Activated CD4-positive, CD25-positive, alpha-beta regulatory T cell treated with anti-CD3 and anti-CD28 coated beads, Interleukin-2, amount 50 U/mL, for 24 hours (primary cell): ENCODE measurements at places on chromosomes 6 and 20.
A peak's percentile ranks its signal among the peaks of the same experiment; 100 is the strongest.

GRCh38 chr20:24389686-24390085 is 79.7 kb upstream of the SYNDIG1 start:
- ATAC-seq = peak; percentile 38

DNA sequence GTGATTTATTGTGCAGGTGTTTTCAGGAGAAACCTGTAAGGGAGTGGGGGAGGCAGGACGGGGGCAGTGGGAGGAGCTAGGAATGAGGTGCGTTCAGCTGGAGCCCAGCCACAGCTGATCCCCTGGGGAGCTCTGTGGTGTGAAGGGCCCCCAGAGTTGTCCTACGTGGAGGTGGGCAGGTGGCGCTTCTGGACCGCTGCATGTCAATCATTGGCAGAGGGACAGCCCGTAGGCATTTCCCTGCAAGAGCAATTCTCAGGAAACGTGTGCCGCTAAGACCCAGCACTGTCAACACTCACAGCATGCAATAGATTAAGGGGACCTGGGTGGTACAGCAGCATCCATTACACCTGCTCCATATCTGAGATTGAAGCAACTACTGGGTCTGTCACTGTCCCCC is 88.0 kb downstream of the PRND start:
- no peak for ATAC-seq

GRCh38 chr6:23055523-23055922 is 486.2 kb downstream of the HDGFL1 start:
- ATAC-seq = no peak

DNA sequence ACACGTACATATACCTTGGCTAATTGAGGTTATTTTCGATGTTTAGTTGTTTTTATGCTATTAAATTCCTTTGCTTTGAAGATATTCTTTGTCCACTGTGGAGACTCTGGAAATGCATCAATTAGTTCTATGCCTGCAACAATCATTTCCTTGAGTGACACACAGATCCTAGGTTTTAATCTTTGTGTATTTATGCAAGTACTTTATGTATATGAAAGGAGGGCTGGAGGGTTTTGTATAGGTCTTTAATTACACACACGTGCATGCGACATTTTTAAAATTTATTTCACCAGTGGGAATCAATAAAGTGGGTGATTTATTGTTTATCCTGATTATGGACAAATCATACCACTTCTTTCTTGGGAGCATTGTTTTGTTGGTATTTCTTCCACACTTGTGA is 57.3 kb downstream of the ZFAND3 start:
- no peak for ATAC-seq

DNA sequence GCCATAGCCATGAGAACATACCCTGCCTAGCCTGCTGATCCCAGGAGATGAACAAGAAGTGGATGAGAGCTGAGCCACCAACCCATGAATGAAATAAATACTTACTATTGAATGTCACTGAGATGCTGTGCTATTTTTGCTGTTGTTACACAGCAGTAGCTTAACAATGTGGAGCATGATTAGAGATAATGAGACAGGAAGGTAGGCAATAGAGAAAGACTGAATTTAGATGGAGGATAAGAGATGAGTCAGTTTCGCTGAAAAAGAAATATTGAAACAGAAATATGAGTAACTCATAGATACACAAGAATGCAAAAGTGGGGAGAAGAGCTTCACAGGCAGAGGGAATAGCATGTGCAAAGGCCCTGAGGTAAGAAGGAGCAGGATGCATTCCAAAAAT is 94.9 kb upstream of the TOP1 start:
- peak; percentile 24 for ATAC-seq

- ATAC-seq = no peak
Measured at GRCh38 chr20:24668384-24668702, 198.9 kb downstream of the SYNDIG1 start.

- ATAC-seq = no peak
Measured at GRCh38 chr6:162409741-162410691, 317.6 kb downstream of the PRKN start.

- ATAC-seq = no peak
Measured at GRCh38 chr6:90494067-90494780, 92.6 kb downstream of the MAP3K7 start.

DNA sequence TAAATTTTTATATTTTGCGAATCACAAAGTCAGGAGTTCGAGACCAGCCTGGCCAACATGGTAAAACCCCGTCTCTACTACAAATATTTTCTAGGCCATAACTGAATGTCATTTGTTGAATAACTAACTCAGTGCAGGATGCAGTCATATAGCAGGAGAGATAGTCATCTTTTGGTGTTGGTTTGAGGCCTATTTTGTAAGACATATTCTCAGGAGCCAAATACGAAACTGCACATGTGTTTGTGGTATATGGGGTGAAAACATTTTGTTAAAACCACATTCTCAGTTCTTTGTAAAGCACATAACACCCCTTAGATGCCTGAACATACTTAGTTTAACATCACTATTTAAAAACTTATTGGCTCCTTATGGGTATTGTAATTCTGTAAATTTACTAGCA is 4.7 kb upstream of the ENPP5 start:
- peak; percentile 43 for ATAC-seq

GRCh38 chr6:29743568-29743967 is 20.3 kb downstream of the HLA-F start:
- ATAC-seq = no peak

DNA sequence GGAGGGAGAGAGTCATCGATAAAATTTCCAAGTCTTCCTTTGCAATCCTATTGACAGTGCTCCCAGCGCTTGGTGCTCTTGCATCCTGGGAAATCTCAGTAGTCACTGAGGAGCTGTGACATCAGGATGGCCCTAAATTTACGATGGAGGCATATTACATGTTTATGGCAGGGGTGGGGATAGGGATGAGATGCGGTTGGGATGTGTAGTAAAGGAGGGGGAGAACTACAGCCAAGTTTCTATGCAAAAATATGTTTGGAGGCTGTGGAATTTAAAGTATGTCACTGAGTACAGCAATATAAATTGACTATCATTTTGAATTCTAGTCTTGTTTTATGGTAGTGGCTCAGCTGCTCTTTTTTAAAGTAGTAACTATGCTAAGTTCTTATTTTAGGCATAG is 544.9 kb downstream of the PKHD1 start:
- no peak for ATAC-seq

- ATAC-seq = peak; percentile 39
Measured at GRCh38 chr6:57221191-57221935, 744 bp downstream of the RAB23 start.

- no peak for ATAC-seq
Measured at GRCh38 chr6:106180208-106180607, 94.1 kb downstream of the PRDM1 start.

DNA sequence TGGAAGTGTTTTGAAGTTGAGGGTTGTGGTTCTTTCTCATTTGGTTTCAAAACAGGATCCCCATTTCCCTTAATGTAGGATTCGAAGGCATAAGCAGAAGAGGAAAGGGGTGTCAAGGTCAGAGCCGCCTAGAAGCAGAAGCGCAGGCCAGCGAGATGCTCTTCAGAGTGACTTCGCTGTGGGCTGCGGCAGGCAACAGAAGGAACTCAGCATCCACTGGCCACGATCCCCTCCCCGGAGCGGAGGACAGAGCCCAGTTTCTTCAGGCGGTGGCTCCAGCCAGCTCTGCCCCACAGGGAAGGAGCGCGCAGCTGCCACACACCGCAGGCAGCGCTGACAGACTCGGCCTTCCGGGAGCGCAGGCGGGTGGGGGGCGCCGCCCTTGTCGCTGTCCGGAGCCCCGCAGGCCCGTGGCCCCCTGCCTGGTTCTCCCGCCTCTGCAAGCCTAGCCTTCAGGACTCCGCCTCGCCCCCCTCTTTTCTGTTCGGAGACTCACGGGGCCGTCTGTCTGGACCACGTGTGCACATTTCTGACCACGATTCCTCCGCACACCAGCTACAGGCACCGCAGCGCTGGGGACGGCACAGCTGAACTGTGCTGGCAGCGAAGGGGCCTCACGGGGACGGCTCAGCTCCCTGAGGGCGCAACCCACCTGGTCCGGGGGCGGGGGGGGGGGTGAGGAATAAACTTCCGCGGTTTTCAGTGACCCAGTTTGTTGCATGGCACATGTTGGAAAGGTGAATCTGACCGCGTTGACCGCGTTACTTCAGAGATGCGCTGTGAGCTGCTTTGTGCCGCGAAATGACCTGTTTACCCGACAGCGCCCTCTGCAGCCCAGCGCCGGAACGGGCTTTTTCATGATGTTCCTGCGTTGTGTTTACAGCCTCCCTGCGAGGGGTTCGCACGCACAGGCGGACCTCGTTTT is 26.1 kb downstream of the TTLL2 start:
- ATAC-seq = peak; percentile 73

- ATAC-seq = no peak
Measured at GRCh38 chr6:44110005-44110676, 17.1 kb downstream of the MRPL14 start.

GRCh38 chr6:36033935-36034334 is 6.3 kb downstream of the MAPK14 start:
- ATAC-seq = peak; percentile 80

DNA sequence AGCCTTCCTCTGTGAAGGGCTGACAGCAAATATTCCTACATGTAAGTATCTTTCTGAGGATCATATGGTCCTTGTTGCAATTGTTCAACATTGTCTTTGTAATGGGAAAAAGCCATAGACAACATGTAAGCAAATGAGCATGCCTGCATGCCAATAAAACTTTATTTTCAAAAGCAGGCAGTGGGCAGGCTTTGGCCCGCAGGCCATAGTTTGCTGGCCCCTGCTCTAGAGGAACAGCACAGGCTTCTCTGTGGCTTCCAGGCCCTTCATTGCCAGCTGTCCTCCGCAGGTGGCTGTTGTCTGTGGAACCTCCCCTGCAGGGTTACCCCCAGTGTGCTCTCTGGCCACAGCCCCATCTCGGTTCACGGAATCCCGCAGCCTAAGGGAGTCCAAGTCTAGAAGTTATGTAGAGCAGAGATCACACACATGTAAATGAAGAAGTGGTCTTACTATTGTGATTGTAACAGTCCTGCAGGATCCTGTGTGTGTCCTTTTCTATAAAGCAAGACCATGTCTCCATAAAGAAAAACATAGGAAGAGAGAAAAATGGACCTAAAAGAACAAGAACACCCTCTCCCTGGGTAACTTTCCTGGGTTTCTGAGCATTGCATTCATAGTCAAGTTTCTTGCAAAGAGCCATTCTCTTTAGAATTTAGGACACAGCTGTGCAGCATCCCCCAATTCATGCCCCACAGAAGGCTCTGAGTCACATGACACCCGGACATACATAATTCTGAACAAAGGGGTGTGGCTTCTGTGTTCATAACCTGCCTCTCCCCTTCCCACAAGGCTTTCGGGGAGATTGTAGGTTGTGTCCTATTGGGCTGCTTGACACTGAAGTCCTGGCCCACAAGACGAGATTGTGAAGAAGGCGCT is 10.0 kb downstream of the UNC93A start:
- ATAC-seq = no peak

- no peak for ATAC-seq
Measured at GRCh38 chr20:51060301-51060700, 37.4 kb upstream of the KCNG1 start.

DNA sequence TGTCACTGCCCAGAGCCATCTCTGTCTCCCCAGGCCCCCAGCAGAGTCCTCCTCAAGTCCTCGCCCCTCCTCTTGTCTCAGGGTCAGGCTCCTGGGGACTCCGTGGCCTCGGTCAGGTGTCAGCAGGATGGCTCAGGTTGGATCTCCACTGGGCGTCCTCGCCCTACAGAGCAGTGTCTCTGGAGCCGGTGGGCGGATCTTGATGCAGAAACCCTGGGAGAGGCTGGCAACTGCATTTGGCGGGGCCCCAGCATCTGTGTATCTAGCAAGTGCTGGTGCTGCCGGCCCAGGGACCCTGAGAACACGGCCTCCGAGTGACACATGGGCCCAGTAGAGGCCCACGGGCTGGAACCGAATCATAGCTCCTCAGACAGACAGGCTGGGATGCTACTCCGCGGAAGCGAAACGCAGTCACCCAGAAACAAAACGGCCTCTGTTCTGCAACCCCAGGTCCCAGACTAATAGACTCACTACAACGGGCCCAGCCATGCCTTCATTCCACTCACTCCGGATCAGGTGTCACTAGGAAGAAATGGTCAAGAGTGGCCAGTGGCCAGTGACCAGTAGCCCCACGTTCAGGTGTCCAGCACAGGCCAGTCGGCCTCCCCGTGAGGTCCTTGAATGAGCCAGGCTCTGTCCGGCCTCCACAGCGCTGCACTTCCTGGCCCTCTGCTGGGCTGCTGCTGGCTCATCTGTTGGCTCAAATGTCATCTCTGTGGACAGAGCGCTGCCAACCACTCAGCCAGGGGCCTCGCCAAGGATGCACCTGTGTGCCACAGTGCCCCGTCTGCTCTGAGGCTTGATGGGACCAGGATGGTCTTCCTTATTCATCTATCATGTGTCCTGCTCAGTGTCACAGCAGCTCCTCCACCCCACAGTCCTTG is 12.6 kb upstream of the FRMD1 start:
- no peak for ATAC-seq

DNA sequence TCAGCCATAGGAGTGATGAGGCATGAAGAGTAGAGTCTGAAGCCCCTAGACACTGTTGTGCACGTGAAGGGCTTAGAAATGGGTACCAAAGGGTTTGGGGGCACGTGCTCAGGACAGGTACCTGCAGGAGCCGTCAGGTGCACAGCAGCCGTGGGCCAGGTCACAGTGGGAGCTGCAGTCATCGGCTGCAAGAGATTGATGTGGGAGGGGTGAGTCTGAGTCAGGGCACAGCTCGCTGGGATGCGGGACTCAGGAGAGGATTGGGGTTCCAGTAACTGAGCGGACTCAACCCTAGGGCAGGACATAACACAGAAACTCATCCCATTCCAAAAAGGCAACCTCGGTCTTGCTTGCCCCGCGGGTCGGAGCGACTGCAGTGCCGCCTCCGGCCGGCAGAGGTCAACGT is 1.1 kb downstream of the DLK2 start:
- ATAC-seq = no peak

GRCh38 chr20:52913650-52914387 is 58.3 kb upstream of the TSHZ2 start:
- no peak for ATAC-seq

DNA sequence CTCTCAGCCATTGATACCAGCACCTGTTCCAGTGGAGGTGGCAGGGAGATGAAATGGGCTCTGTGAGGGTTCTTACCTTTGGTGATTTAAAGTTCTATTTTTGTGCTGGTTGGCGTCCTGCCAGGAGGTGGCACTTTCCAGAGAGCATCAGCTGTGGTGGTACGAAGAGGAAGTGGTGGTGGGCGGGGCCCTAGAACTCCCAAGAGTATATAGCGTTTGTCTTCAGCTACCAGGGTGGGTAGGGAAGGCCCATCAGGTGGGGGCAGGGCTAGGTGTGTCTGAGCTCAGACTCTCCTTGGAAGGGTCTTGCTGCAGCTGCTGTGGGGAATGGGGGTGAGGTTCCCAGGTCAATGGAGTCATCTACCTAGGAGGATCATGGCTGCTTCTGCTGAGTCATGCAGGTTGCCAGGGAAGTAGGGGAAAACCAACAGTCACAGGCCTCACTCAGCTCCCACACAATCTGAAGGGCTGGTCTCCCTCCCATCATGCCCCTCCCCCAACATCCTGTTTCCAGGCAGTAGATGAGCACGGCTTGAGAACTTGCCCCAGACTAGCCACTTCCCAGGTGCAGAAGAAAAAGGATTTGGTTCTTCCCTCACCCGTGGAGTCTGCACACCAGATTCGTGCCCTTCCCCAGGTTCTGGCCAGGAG is 46.6 kb downstream of the MOXD1 start:
- no peak for ATAC-seq

- no peak for ATAC-seq
Measured at GRCh38 chr6:46917002-46917545, 4.7 kb downstream of the ADGRF5 start.
